NT2/D1 (cell line): ENCODE measurements at places on chromosomes 4 and X.

- no peak for DNase-seq
These were observed 153.4 kb downstream of the ARX start for GRCh38 chrX:24862343-24862742.

- no peak for DNase-seq
These were observed 7.2 kb upstream of the FAM9C start for GRCh38 chrX:13051529-13052172.

DNA sequence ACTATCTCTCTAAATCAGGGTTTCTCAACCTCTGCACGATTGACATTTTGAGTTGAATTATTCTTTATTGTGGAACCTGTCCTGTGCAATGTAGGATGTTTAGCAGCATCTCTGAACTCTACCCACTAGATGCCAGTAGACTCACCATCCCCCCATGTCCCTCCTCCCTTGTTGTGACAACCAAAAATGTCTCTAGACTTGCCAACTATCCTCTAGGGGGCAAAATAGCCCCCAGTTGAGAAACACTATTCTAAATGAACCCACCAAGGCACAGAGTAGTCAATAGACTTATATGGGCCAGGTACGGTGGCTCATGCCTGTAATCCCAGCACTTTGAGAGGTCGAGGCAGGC, 49.1 kb upstream of the GAB1 start:
- DNase-seq: no peak

DNA sequence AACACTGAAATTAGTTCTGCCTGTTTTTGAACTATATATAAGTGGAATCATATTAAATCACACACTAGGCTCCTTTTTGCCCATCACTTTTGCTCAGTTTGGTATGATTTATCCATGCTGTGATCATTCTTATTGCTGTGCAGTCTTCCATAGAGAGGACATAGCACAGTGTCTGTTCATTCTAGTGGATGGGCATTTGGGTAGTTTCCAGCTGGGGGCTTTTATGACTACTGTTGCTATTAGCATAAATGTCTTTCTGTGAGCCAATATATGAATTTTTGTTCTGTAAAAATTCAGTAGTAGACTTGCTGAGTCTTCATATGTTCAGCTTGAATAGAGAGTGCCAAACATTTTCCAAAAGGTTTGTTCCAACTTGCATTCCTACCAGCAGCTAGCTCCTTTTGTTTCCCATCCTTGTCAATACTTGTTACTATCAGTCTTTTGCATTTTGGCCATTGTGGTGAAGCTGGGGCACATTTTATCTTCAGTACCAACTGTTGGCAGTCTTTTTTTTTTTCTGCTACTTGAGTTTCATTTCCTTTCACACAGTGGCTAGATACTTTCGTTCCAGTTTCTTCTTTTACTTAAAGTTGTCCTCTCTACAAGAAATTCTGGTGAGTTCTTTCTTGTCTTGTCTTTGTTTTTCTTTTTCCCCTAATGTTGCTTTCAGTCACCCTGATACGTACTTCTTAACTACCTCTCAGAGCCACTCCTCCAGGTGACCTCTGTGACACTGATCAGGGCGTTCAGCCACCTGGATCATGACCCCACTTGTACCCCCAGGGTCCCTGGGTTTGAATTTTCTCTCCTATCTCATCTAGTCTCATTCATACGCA, 87.0 kb downstream of the ANXA3 start:
- no peak for DNase-seq

DNA sequence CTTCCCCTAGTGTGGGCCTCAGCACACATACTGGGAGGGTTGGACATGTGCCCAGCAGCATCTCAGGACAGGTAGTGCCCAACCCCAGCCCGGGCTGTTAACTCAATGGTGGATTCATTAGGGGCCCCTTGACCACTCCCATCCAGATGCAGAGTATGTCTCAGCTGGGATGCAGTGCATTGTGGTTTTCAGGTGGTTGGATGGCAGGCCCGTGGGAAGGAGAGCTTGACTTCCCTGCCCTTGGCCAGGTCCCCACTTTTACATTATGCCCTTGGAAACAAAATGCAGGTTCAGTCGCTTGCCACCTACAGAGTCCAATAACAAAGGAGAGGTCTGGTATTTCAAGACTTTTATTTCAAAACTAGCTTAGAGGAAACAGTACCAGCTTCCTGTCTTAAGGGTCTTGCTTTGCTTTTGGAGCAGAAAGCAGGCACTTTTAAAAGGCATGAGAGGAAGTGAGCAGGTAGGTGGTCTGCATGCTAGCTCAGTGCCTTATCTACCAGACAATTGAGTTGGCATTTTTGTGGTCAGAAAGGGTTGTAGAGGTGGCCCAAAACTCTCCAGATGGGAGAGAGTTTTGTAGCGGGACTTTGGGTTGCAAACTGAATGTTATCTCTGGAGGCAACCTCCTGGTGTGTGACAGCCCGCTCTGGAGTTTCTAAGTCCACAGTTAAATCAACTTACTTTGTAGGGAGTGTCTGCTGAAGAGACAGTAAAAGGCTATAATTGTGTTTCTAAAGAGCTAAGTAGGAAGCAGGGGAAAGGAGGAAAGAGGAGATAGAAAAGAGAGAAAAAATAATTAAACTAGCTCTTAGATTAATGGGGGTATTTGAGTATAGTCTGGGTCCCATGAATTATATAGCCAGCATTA, 171.0 kb downstream of the GALNTL6 start:
- peak; percentile 25 for DNase-seq

DNA sequence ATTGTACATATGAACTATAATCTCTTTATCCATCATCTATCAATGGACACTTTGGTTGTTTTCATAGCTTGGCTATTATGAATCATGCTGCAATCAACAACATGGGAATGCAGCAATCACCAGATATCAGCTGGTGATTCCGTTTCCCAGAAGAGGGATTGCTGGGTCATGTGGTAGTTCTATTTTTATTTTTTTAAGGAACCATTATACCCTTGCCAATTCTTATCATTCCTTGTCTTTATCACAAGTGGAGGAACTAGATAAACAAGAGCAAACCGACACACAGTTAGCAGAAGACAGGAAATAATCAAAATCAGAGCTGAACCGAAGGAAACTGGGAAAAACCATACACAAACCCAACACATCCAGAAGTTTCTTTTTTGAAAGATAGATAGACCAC, 14.5 kb upstream of the LNX1 start:
- DNase-seq: no peak

- no peak for DNase-seq
These were observed 8.8 kb downstream of the ENPEP start for GRCh38 chr4:110484767-110485166.

GRCh38 chrX:84729809-84730208, 227.6 kb upstream of the HDX start:
- DNase-seq: peak; percentile 42

DNA sequence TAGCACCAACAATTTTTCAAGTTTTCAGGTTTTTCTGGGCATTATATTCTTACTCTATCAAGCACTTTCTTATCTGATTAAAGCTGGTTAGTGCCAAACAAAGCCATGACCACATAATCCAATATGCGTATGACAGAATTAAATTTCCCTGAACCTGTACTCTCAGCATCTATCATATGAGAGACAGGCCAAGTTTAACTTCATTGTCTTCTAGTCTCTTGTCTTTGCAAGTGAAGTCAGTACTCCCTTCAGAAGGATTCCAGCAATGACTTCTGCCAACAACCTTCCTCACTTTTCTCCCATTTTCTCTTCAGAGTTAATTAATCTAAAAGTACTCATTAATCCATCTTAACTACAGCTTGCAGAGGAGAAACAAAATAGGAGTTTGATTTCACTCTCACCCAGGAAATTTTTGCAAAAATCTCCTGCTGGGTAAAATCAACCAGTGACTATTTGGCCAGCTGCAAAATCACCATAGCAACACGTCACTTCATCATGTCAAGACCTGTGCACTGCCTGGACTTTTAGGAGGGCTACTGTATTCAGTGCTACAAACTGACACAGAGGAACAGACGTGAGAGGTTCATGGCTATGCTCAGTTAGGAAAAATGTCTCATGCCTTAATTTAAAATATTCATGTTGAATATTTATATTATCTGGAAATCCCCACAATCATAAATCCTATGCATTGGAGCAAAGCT, 208.4 kb downstream of the ANTXR2 start:
- no peak for DNase-seq

DNA sequence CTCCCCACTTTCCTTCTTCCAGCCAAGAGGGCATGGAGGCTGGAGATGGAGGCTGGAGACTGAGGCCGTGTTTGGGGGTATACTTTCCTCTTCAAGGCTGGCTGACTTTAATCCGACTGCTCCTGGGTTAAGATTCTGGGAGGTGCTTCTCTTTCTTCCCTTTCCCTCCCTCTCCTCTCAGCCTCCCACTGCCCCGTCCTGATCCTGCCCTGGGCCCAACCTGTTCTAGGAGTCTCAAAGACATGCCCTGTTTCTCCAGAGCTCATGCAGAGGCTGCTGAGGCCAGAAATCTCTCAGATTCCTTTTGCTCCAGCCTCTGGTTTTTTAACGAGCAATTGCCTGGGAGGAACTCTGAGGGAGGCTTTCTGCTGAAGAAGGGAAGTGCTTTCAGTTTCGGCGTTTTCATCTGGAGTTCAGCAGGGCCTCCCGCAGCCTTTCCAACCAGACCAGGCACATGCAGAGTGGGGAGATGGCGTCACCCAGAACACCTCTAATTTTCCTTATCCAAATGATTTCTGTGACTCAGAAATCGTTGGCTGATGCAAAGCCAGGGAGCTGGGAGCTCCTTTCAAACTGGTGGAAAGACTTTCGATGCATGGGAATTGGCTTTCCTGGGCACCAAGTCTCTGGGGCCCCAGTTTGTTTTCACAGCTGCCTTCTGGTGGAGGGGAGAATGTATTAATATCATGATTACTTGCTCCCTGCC, 34.5 kb upstream of the FAM9C start:
- no peak for DNase-seq

- no peak for DNase-seq
These were observed 247.9 kb downstream of the CCSER1 start for GRCh38 chr4:90375081-90375480.

- DNase-seq: no peak
These were observed 19.2 kb downstream of the SUPT20HL2 start for GRCh38 chrX:24294619-24295018.

DNA sequence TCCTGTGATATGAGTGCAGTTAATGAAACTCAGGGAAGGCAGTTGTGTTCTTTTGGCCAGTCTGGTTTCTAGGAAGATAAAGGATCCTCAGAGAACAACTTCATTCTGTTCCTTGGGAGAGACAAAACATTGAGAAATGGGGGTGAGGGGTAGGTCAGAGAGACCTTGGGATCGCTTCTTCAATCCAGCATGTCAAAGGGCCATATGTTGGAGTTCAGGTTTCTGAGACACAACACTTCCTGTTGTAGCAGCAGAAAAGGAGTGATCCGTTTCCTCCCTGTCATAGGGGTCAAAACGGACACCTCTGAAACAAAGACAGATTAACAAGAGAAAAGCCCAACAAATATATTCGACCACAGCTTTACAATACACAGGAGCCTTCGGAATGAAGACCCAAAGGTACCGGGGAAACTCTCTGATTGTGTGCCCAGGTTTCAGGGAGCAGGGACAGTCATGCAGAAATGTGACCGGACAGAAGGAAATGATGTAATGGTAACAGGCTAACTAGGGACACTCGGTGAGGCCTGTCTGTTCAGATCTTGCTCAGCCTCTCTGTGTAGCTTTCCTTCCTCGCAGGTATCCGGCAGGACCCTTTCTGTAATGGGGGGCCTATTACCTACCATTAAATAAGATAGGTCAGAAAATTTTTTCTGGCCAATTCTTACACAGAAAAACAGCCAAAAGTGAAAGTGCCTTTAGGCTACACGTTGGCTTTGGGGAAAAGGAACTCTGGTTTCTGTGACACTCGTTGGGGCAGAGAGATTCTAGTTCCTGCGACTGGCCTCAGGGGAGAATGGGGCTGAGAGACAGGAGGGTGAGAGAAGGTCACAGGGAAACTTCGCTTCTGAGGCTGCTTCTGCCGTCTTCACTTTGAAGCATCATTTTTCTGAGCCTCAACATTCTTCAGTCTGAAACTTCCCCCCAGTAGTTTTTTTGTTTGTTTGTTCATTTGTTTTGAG, 103.3 kb upstream of the TLR3 start:
- no peak for DNase-seq

- no peak for DNase-seq
These were observed 49.7 kb upstream of the DHRSX start for GRCh38 chrX:2550328-2551020.

GRCh38 chr4:109928327-109929045, 15.8 kb downstream of the EGF start:
- no peak for DNase-seq

DNA sequence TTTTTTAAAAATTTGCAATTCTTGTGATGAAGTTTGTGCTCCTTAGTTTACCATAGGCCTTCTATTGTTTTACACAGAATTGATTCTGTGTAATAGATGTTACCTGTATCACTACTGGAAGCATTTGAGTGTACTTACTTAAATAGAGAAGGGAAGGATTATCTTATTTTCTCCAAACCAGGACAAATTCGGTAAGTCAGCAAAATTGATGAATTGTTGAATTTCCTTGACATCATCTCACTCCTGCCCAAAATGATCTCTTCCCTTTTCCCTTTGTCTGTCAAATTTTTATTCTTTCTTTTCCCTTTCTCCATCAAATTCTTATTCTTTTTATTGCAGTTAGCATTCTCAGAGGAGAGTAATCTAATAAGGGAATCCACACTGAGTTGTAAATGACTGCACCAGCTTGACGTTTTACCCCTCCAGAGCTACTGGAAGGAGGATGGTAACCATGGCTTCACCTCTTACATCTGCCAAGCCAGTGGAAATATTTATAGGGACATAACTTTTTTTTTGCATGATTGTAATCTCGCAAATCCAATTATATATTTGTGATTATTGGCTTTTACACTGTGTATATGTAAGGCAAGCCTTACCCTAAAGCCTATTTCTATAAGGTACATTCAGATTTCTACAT, 42.6 kb upstream of the HAND2 start:
- no peak for DNase-seq

- peak; percentile 22 for DNase-seq
These were observed 32.0 kb upstream of the SMIM10L2A start for GRCh38 chrX:135389717-135390116.

GRCh38 chr4:135434936-135435335, 1233.3 kb upstream of the PABPC4L start:
- DNase-seq: no peak

DNA sequence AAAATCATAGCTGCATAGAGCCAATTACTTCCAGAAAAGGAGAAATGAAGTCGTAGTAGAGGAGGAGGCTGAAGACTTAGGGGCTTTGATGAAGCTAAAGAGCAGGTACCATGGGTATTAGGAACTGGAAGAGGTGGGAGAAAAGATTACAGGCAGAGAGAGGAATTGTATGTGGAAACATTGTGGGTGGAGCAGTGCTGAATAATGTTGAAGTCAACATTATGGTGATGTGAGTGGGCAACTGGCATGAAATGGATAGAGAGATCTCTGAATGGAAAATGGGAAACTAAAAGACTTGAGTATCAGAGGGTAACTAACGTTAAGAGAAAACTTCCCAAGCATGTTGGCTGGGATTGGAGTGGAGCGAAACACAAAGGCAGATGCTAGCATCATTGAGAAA, 92.5 kb downstream of the AREG start:
- no peak for DNase-seq

- DNase-seq: no peak
These were observed 168.6 kb downstream of the COX18 start for GRCh38 chr4:72900952-72901351.

GRCh38 chrX:20623448-20623847, 356.7 kb upstream of the RPS6KA3 start:
- DNase-seq: no peak

GRCh38 chr4:16672421-16672820, 226.0 kb downstream of the LDB2 start:
- DNase-seq: no peak

- DNase-seq: no peak
These were observed 21.6 kb upstream of the RXFP1 start for GRCh38 chr4:158500054-158500453.
